ENCODE measurements at places on chromosomes 7 and 10.

DNA sequence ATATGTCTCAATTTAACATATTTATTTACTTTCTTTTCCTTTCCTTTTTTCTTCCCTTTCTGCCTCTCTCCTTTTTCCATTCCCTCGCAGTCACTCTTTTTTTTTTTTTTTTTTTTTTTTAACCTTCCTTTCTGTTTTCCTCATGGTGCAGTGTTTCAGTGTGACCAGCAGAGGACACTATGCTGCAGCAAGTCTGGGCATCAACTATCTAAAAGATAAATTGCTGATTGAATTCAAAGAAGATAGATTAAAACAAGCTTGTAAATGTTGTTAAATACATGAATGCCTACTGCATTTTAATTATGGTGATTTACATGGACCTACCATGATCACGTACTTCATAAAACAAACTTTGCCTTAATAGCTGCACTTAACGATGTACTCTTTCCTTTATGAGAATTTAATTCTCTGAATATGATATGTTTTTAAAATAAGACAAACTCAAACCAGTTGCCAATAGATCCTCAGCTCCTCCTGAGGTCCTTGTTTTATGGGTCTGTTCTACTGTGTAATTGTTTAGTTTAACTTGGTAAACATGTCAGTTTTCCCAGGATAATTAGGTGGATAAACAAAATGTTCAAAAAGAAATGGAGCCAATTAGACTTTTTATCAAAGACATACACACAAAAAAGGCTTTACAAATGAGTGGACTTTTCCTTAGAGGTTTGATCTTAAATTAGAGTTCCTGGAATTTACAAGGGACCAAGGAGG lies 101.0 kb upstream of the AGR3 start:
- DNase-seq: no peak

GRCh38 chr10:48336978-48337599 lies 30.6 kb downstream of the MAPK8 start:
- no peak for DNase-seq

- DNase-seq: no peak
These were observed 1071.8 kb downstream of the DNAJB9 start for GRCh38 chr7:109641445-109641844.

GRCh38 chr7:20786779-20787659 lies at the start of gene SP8:
Gene SP8, minus strand, starts transcription at chr7:20786886. Its CDS starts 88 bp downstream, at chr7:20786798.
- DNase-seq: no peak

GRCh38 chr7:8881916-8882315 lies 448.5 kb downstream of the NXPH1 start:
- no peak for DNase-seq

Measured in gastrocnemius medialis (tissue), 4 donors.